ENCODE measurements at places on chromosomes 3 and 15. TPM values are rescaled to one million over a fixed set of nuclear protein-coding genes. Genes with fewer than 3 reads are reported as not detected.

Gene ZIC1
- total RNA-seq, result not detected

DNA sequence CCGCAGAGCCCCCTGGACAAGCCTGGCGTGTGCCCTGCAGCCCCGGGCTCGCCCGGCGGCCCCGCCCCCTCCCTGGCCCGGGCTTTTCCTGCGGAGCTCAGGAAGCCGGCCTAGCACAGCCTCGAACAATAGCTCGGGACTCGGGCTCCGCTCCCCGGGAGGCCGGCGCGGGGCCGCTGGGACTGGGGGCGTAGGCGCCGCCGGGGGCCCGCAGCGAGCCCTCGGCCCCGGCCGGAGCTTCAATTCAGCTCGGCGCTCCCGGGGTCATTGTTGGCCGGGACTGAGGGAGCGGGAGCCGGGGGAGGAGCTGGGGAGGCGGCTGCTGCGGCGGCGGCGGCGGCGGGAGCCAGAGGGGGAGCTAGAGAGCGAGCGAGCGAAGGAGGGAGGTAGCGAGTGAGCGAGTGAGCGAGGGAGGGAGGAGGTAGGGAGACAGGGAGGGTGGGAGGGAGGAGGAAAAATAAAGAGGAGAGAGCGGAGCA, 41.0 kb upstream of the ROPN1 start:
- DNase-seq, result peak; percentile 33

DNA sequence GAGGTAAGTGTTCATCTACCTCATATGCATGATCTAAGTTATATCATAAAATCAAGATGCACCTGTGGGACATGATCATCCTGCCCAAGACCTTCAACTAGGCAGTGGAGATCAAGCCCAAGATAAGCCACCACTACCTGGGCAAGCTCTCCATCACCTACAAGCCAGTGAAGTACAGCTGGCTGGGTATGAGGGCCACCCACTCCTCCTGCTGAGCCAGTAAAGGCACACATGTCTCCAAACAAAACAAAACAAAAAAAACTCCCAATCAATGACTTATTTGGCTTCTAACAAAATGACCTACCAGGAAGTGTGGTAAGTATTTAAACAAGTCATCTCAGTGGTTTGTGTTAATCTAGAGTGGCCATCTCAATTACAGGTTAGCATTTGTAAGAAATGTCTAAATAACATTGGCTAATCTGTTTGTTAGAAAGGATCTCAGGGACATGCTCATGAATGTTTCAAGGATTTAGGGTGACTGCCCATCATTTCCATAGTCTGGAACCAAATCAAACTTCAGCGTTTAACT, 3.1 kb downstream of the PAQR9 start:
- no peak for DNase-seq

Gene ARL6
- total RNA-seq, result 6.9 TPM

Gene ATG3
- 65.3 TPM for total RNA-seq

DNA sequence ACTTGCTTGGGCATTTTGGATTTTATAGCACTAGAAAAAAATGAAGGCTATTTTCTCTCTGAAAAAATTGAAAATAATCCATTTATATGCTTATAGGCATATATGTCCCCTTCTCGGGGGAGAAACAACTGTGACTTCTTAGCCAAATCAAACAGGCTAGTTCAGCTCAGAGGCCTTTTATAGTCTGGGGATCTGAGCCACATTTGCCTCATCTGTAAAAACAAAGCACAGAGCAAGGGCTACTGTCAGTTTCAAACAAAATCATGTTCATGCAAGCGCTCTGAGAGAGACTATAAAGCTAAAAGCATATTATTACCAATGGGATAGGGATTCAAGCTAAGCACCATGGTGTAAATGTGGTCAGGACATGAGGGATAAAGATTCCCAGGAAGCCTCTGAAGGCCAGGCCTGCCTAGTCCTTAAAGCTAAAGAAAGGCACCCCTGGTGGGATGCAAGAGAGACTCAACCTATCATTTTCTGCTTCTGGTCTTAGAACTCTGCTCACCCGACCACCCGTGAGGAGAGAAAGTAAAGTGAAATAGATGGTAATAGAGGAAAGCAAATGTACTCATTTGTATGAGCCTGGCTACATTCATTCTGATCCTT, 51.0 kb upstream of the IL12A start:
- DNase-seq, result no peak

Gene FETUB
- total RNA-seq, result not detected

Gene CTXN2
- total RNA-seq, result not detected

- DNase-seq, result no peak
These were observed 44.4 kb upstream of the B3GALNT1 start for GRCh38 chr3:161149529-161149928.

Gene CCDC39
- total RNA-seq, result 1.2 TPM

DNA sequence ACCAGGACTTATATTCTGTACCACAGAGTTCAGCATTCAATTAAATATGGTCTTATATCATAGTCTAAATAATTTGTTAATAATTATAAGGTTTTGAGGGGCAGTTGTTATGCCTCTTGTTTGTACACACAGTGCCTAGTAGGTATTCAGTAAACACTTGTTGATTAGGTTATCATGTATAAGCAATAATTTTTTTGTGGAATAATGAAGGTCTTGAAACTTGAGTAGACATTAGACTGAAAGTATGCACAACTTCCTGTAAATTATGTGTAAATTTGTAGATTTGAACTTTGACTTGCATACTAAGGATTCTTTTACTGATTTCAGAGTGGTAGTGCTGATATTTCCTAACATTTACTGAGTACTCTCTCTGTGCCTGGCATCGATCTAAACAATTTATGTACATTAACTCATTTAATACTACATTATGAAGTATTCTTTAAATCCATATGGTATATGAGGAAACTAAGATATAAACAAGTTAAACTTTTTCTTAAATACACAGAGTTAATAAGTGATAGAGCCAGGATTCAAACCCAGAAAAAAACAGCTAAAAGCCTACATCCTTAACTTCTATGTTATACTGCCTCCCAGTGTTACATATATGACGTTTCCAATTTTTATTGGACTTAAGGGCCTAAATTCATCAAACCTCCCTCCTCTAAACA, 65.1 kb downstream of the GLCE start:
- DNase-seq, result no peak

DNA sequence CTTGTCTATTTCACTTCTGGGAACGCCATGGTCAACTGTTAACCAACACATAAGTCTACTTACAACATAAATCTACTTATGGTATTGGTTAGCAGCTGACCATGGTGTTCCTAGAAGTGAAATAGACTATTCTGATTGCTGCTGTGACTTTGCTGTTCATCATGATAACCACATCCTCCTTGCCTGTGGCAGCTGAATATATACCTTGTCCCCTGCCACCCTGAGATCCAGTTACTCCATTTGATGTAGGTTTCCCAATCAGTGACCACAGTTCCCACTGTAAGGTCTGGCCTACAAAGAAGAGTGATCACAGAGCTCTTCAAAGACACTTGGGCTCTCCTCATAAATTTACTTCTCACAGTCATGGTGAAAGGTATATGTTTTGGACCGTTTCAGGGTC, 66.8 kb upstream of the ALDH1A3 start:
- no peak for DNase-seq

GRCh38 chr3:53890726-53891475, 758 bp downstream of the SELENOK start:
- no peak for DNase-seq

- DNase-seq, result no peak
These were observed 29.0 kb downstream of the ABHD6 start for GRCh38 chr3:58266577-58266976.

Gene OXSM
- total RNA-seq, result 7.2 TPM

DNA sequence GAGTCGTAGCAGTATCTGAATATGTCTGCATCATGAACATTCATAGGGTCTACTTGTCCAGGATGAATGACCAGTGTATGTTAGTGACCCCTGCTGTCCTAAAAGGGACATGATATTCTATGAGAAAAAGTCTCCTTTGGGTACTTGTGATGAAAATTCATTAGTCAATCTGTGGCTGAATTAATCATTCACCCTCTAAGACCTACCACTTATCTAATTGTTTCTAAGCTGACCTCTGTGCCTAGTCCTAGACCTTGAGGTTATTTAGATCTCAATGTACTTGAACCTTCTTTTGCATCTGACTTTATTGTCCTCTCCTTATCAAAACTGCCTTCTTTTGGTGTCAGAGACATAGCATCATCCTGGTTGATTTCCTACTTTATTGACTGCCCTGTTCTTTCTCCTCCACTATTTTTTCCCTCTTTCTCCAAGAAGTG, 799.3 kb downstream of the DIPK2A start:
- DNase-seq, result no peak

GRCh38 chr15:100902436-100903167, 16.6 kb upstream of the LRRK1 start:
- peak; percentile 23 for DNase-seq

Gene TTC21A
- 2.8 TPM for total RNA-seq
